Renal cortex interstitium (tissue), 15 donors: ENCODE measurements at places on chromosomes 3 and 15. TPM values are rescaled to one million over a fixed set of nuclear protein-coding genes. Genes with fewer than 3 reads are reported as not detected.

SST gene
- polyA plus RNA-seq, result 0.45 TPM

ITIH1 gene
- polyA plus RNA-seq, result not detected

TMEM42 gene
- 28.2 TPM for polyA plus RNA-seq

CLEC3B gene
- 14.6 TPM for polyA plus RNA-seq

SOX14 gene
- polyA plus RNA-seq, result not detected

CSTA gene
- polyA plus RNA-seq, result 1.1 TPM

CACNA2D3 gene
- 1.7 TPM for polyA plus RNA-seq

HESX1 gene
- polyA plus RNA-seq, result 4.4 TPM

UROC1 gene
- polyA plus RNA-seq, result 0.29 TPM

FEZF2 gene
- polyA plus RNA-seq, result not detected

HRG gene
- 2.2 TPM for polyA plus RNA-seq

RASGRP1 gene
- polyA plus RNA-seq, result 13.9 TPM

SEMA5B gene
- 25.8 TPM for polyA plus RNA-seq

GRAMD2A gene
- 7.0 TPM for polyA plus RNA-seq

GRCh38 chr3:28186748-28187147 lies 54.7 kb upstream of the CMC1 start:
- no peak for DNase-seq

DNA sequence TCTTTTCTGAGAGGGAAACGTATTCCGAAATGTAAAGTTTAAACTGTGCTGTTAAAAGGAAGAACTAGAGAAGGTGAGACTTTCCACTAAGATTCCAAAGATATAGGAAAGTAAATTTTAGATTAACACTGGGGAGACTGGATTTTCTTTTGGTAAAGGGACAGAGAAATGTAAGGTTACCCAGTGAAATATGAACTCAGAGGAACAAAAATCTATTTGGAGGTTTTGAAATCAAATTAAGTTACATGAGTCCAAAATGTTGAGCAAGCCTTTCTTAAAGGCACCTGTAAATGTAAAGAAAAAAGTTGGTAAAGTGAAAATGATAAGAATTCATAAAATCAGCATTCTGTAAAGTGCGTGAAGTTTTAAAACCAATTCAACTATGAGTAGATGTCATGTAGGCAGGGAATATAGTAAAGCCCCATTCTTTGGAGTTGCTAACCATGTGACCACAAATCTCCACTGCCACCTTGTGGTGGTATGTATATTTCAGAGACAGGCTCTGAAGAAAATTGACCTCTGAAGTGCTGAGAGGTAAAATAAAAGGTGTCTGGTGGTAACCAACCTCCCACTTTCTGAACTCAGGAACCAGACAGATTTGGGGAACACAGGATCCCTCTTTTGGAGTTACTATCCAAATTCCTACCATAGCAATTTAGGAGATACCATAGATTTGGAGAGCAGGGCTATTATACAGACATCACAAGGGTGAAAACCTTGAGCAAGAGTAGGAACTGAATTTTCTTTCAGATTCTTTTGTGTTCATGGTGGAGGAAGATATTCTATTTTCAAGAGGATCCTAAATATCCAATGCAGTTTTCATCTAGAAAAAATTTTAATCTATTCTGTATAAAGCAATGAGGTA lies 215.3 kb downstream of the ROBO2 start:
- DNase-seq, result peak; percentile 29

DNA sequence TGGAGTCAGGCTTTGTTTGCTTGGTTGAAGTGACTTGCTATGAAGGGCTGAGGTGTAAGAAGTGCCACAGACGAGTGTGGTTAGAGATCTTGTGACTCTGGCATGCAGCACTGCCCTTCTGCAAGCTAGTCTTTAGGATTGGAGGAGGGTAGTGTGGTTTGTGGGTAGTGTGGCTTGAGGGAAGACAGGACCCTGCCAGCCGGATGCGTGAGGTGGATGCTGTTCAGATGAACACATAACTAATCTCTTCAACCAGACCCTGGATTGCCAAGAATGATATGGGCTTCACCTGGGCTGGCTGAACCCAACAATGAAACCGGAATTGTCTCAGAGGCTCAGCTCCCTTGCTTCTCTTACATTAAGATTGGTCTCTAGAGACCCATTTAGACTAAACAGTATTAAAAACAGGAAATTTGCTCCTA lies 32.7 kb downstream of the STARD9 start:
- no peak for DNase-seq

- DNase-seq, result no peak
Observed at GRCh38 chr3:160078533-160078932, 89.9 kb downstream of the IL12A start.

- no peak for DNase-seq
Observed at GRCh38 chr3:48306860-48307530, 26.5 kb downstream of the SPINK8 start.

- no peak for DNase-seq
Observed at GRCh38 chr3:53166206-53166605, 5.2 kb downstream of the PRKCD start.

GRCh38 chr3:157099326-157100095 lies 60.4 kb downstream of the CCNL1 start:
- no peak for DNase-seq

DNA sequence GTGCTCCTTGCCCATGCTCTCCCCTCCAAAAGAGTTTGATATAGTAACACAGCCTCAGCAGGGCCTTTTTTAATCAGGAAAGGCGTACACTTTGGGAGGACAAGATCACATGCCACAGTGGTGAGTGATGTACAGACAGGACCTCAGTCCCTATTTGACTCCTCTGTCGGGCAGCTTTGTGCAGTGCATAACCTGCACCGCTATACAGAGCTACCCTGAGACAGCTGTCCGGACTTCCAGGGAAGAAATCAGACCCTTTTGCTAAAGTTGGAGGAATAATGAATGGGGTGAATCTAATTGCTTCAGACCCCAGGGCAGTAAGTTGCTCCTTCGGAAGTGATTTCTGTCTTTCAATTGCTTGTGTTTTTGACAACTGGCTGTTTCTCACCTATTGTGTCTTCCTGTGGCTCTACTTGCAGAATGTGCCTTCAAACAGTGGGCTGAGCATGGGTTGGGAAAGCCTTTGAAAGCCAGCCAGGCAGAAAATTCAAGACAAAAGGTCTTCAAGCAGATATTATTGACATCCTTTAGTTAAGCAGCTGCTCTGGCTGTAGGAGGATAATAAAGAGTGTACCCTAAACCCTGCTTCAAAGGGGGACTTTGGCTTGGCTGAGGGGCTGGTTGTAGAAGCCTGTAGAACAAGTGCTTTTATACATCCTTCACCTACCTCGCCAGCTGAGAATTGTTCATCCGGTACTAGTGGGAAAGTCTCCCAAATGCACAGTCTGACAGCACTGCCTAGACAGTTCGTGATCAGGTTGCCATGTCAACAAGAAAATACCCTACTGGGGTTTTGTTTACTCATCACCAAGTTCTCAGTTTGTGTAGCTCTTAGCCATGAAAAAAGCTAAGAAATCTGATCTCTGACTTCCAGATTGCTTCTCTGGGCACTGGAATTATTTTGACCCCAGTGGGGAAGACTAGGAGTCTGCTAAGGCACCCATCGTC lies 35.1 kb downstream of the SNTN start:
- no peak for DNase-seq

GRCh38 chr3:55243678-55244077 lies 243.4 kb downstream of the WNT5A start:
- no peak for DNase-seq

DNA sequence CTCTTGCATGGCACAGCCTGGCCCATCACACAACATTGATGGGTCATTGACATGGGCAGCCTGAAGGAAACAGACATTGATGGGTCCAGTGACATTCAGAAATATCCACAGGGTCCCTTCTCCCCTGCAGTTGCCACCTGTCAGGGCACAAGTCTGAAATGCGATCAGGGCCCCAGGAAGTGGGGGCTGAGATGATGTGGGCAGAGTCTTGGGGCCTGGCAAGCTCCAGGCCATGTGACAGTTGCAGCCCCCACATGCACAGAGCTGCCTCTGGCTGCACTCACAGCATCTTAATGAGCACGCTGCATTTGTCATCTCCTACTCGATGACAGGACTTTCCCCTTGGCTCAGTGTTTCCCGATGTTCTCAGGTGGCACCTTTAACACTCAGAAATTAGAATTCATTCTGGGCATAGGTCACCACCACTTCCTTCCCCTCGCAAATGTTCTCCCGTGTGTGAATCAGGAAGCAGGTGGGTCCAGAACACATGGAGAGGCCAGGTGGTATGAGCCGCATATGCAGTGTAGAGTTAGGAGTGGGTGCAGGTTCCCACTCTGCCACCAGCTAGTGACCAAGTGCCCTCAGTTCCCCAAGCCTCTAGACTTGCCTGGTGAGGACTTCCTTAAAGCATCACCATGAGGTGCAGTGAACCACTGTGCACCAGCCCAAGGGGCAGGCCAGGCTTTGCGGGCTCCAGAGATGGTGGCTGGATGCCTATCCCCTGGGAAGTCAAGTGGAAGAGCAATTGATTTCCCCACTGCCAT lies 1.6 kb upstream of the TXNRD3 start:
- DNase-seq, result no peak

- no peak for DNase-seq
Observed at GRCh38 chr15:63166219-63166618, 8.9 kb upstream of the RPS27L start.

DNA sequence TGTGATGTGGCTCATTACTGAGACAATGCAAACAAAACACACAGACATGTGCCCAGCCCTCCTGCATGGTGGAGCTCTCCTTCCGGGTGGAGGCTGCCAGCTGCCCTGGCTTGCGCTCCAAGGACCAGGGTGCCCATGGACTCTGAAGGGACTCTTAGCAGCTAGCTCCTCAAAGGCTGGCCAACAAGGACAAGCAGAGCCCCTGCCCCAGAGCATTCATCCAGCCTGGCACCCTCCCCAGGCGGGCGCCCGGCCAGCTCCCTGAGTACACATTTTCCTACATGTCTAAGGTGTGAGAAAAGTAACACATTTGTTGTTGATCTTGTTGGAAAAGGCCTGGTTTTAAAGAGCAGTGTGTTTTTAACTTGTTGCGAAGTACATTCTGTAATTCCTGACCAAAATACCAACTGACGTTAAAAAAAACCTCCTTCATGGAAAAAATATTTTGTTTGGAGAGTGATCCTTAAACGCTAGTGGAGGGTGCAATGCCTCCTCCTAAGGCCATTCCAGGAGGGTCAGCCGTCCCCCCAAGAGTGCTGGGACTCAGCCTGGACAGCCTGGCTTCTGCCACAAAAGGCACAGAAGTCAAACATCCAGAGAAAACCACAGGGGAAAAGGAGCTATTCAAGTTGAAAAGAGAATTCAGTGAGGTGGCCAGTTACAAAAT lies 86.9 kb downstream of the KLF15 start:
- no peak for DNase-seq

GRCh38 chr15:77851691-77852090 lies 219.0 kb upstream of the LINGO1 start:
- DNase-seq, result no peak

- DNase-seq, result no peak
Observed at GRCh38 chr3:16190704-16191103, 16.2 kb downstream of the GALNT15 start.

DNA sequence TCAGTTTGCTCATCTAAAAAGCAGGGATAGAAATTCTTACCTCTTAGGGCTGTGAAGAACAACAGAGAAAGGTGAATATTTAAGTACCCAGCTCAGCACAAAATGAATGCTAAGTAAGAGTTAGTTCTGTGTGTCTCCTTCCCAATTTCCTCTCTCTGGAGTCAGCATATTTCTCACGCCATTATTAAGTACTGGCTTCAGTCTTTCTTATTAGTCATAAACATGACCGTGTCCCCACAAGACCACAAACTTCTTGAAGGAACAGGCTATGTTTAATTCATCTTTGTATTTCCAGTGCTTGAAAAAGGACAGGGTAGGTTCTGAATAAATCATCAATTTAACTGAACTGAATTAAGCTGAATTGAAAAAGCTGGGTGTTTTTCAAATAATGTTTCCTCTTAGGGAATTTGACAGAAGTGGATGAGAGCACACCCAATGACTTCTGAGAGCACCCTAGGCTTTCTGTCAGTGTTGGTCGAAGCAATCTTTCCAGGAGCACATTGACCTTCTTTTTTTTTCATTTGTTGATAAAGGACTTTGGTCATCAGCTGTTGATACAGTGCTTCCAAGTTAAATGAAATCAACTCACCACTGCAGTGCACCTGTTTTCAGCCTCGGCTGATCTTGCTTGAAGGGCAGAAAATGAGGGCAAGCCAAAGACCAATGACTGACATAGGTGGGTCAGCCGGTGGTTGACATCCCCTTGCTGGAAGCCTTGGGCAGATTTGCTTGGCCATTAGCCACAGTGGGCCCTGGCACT lies 324.6 kb downstream of the MFSD1 start:
- no peak for DNase-seq

DNA sequence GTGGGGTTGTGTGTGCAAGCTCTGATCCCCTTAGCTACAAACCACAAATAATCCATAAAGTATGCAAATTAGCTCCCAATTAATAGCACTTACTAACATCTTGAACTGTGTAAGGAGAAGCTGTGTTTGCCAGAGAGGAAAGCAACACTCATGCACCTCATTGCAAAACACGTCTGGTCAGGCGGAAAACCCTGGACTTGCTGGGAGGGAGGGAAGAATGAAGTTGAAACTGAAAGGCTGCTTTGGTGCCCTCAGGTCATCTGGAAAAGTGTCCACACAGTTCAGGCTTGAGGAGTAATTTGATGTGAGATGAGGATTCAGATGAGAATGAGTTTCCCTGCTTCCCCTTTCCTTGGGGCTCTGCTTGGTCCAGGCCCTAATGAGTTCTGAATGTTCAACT lies 185.5 kb upstream of the ANKRD28 start:
- no peak for DNase-seq

- DNase-seq, result no peak
Observed at GRCh38 chr3:50189274-50189673, 2.1 kb upstream of the GNAT1 start.

- no peak for DNase-seq
Observed at GRCh38 chr15:71781965-71782265, 28.4 kb upstream of the NR2E3 start.

DNA sequence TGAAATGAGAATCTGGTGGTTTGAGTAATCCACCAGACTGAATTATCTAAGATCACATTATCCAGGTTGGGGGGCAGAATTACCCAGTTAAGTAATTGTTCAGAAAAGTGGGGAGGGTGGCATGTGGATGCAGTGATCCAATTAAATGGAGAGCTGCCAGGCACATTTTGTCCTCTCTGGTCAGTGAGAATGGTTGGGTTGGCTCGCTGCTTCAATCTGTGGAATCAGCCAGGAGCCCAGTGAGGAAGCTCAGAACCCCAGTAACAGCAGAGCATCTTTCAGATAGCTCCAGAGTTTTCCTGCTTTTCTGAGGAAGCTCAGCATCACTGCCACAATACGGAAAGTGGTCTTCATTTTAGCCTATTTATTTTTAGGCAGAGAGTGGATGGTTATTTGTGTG lies 6.4 kb upstream of the EXOG start:
- DNase-seq, result no peak

DNA sequence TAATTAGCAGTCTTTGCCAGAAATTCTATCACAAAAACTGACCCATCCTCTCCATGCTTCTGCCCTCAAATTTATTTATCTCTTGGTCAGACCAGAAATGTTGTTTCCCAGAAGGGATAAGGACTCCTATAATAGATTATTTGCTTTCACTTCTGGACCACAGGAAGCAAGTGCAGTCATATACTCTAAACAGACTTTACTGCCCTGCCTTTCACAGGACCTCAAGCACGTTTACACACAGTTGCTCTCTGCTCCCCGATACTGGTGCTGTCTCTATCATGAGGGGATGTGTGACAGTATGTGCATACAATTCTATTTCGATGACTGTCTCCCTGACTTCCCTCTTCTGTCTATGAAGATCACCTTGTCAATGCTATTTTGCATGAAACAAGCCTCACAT lies 205.5 kb upstream of the TGFBR2 start:
- no peak for DNase-seq

GRCh38 chr3:29511701-29512100 lies 230.8 kb downstream of the RBMS3 start:
- DNase-seq, result no peak

GRCh38 chr3:126057936-126058335 lies 26.0 kb downstream of the SLC41A3 start:
- no peak for DNase-seq
